ENCODE measurements at places on chromosomes 12 and 14.

- H3K36me3 ChIP-seq = peaks cover 6% of the 10 kb centered on the region
- H3K27me3 ChIP-seq = peaks cover 2% of the 10 kb centered on the region
- H3K27ac ChIP-seq = no peak overlapping the region
- H3K4me3 ChIP-seq = no peak overlapping the region
- H3K4me1 ChIP-seq = peaks cover 5% of the 10 kb centered on the region
Observed at GRCh38 chr14:55807881-55808379, 227.9 kb downstream of the KTN1 start.

DNA sequence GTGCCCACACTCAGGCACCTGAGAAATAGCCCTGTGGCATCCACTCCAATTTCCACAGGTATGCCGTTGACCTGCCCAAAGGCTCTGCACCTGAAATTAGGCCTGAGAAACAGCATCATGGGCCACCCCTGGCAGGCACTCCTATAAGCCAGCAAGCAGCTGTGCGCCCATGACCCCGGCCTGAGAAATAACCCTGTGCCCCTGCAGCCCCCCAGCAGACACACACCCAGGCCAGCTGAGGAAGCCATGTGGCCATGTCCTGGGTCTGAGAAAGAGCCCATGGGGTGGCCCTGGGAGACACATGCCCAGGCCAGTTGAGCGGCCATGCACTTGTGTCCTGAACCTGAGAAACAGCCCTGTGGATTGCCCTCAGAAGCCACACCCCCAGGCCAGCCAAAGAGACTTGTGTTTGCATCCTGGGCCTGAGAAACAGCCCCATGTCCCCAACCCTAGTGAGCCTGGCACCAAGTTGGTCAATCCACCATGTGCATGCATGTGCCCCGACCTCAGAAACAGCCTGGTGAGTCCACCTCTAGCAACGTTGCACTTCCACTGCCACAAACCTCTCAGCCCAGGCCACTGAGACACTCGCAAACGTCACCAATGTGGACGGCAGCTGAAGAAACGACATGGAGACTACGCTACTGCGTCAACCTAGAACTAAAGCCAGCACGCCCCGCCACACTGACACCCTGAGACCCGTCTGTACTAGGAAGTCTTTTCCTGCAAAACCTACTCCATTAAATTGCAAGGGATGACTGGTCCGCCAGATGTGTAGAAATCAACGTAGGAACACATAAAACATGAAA, 411.9 kb downstream of the TMEM121 start:
- DNase-seq = no peak
- no peaks in the 10 kb centered on the region for H3K4me1 ChIP-seq
- H3K27ac ChIP-seq = no peak overlapping the region
- peaks cover 4% of the 10 kb centered on the region for H3K36me3 ChIP-seq
- no peaks in the 10 kb centered on the region for H3K27me3 ChIP-seq

- H3K4me1 ChIP-seq = no peaks in the 10 kb centered on the region
- H3K27me3 ChIP-seq = peaks cover 29% of the 10 kb centered on the region
- no peak overlapping the region for H3K27ac ChIP-seq
- peaks cover 5% of the 10 kb centered on the region for H3K36me3 ChIP-seq
- no peak for DNase-seq
Observed at GRCh38 chr12:21745258-21745657, 29.2 kb downstream of the KCNJ8 start.

DNA sequence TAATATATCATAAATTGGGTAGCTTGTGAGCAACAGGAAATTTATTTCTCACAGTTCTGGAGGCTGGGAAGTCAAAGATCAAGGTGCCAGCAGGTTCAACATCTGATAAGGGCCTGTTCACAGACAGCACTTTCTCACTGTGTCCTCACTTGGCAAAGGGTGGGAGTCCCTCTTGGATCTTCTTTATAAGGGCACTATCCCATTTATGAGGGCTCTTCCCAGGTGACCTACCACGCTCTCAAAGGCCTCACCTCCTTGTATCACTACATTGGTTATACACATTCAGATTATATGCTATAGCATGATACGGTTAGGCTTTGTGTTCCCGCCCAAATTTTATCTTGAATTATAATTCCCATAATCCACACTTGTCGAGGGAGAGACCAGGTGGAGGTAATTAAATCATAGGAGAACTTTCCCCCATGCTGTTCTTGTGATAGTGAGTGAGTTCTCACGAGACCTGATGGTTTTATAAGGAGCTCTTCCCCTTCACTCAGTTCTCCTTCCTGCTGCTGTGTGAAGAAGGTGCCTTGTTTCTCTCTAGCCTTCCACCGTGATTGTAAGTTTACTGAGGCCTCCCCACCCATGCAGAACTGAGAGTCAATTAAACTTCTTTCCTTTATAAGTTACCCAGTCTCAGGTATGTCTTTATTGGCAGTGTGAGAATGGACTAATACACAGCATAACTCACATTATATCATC, 19.2 kb upstream of the LRIG3 start:
- DNase-seq = no peak
- H3K4me1 ChIP-seq = peaks cover 31% of the 10 kb centered on the region
- no peaks in the 10 kb centered on the region for H3K36me3 ChIP-seq

DNA sequence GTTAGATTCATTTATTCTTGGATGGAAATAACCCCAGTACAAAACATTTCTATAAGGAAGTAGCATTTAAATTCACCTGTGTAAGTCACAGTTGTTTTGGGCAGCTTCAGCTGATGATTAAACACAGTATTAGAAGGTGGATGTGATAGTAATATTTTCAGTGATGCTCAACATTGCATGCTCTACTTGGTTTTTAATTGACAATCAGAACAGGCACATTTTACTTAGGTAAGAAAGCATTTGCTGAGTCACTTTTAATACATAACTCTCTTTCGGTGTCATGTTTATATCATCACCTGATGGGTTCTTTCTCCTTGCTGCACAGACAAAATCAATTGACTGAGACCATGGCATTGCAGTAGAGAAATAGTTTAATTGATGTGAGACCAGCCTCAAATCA, 80.7 kb downstream of the CMAS start:
- H3K27me3 ChIP-seq = peaks cover 13% of the 10 kb centered on the region
- no peaks in the 10 kb centered on the region for H3K4me1 ChIP-seq
- no peak overlapping the region for H3K4me3 ChIP-seq
- peaks cover 5% of the 10 kb centered on the region for H3K36me3 ChIP-seq
- H3K27ac ChIP-seq = no peak overlapping the region

DNA sequence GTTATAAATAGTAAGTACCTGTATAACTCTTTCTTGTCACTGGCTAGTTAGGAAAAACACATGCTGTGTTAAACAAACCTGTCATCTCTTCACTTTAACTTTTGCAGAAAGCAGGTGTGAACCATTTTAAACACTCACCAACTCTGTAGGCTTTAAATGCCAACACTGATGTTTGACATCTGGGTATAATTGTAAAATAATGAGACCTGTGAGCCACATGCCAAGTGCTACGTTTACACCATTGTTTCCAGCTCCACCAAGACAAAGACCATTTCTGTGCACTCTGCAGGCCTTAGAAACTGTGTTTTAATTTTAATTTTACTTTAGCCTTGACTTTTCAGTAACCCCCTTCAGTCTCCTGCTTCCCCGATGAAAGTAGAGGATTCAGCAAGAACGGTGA, 11.0 kb downstream of the TPH2 start:
- peaks cover 35% of the 10 kb centered on the region for H3K27me3 ChIP-seq
- no peak for DNase-seq
- no peak overlapping the region for H3K27ac ChIP-seq
- H3K4me1 ChIP-seq = no peaks in the 10 kb centered on the region
- no peaks in the 10 kb centered on the region for H3K36me3 ChIP-seq

DNA sequence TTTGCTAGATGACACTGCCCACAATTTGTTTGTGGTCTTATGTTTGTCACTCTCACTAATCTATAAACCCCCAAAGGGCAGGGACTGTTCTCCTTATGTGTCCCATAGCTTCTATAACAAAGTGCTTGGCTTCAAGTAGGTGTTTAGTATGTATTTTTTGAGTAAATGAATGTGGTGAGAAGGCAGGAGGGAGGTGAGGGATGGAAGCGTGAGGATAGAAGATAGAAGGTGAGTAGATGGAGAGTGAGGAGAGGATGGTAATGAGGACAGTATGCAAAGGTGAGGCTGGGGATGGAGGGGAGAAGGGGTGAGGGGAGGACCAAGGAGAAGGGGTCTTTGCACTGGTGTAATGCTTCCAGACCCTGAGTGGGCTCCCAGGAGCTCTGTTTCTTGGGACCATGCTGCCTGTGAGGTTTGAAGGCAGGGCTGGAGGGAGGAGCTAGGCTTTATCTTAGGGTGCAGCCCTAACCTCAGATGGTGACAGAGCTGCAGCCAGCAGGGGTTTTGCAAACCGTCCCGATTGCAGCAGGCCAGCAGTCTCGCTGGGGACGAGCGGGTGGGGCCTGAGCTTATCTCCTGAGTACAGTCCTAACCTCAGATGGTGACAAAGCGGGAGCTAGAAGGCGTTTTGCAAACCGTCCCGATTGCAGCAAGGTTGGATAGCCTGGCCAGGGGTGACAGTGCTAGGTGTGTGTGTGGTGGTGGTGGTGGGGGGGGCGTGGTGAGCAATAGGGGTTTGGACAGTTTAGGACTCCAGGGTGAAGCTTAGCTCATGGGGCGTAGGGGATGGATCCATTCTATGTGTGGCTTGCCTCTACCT, 6.5 kb downstream of the CEBPE start:
- H3K36me3 ChIP-seq = no peaks in the 10 kb centered on the region
- DNase-seq = no peak
- no peak overlapping the region for H3K27ac ChIP-seq
- H3K27me3 ChIP-seq = no peaks in the 10 kb centered on the region

GRCh38 chr12:73935817-73936216, 601.8 kb upstream of the ATXN7L3B start:
- H3K4me3 ChIP-seq = no peak overlapping the region
- peaks cover 6% of the 10 kb centered on the region for H3K27me3 ChIP-seq
- DNase-seq = no peak
- H3K36me3 ChIP-seq = no peaks in the 10 kb centered on the region

GRCh38 chr12:7113389-7113871, 4.4 kb upstream of the C1RL start:
- H3K27me3 ChIP-seq = peaks cover 6% of the 10 kb centered on the region
- peak; percentile 57 for DNase-seq

- peaks cover 79% of the 10 kb centered on the region for H3K4me1 ChIP-seq
- no peak overlapping the region for H3K4me3 ChIP-seq
- H3K27ac ChIP-seq = peak overlapping the region; percentile 90
Observed at GRCh38 chr14:59274991-59275391, 86.5 kb downstream of the DAAM1 start.

GRCh38 chr12:122980183-122981035, at the start of gene ARL6IP4:
Gene ARL6IP4 (plus strand): TSS chr12:122980681. CDS start chr12:122981140, 459 bp downstream.
- peak within 1 kb of the TSS; percentile 90 for H3K4me3 ChIP-seq
- peaks cover 72% of the 10 kb centered on the region for H3K4me1 ChIP-seq
- peak within 1 kb of the TSS; percentile 84 for H3K27ac ChIP-seq
- no peaks in the 10 kb centered on the region for H3K27me3 ChIP-seq
- DNase-seq = no peak

GRCh38 chr14:87696485-87696884, 296.5 kb downstream of the GALC start:
- no peaks in the 10 kb centered on the region for H3K4me1 ChIP-seq
- no peak overlapping the region for H3K4me3 ChIP-seq
- no peaks in the 10 kb centered on the region for H3K27me3 ChIP-seq
- H3K27ac ChIP-seq = no peak overlapping the region
- no peaks in the 10 kb centered on the region for H3K36me3 ChIP-seq

GRCh38 chr14:83425706-83426105, 1892.1 kb upstream of the SEL1L start:
- H3K27me3 ChIP-seq = no peaks in the 10 kb centered on the region
- peaks cover 46% of the 10 kb centered on the region for H3K4me1 ChIP-seq
- no peak for DNase-seq
- H3K4me3 ChIP-seq = no peak overlapping the region
- H3K27ac ChIP-seq = no peak overlapping the region
- no peaks in the 10 kb centered on the region for H3K36me3 ChIP-seq

DNA sequence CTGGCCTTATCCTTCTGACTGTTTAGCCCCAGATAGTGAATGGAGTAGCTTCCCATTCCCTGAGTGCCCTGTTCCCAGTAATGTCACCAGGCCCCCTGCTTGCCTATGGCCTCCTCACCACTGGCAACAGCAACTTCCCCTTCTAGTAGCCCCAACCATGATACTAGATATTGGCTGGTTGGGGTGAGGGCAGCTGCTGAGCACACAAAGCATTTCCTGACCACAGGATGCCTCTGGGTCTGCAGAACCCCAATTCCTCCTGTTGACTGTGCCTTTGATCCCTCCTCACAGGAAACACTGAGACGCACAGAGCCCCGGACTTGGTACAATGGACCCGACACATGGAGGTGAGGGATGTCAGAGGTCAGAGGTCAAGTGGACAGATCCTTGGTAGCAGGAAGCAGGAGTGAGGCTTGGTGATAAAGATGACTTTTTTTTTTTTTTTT, 597 bp downstream of the SOAT2 start:
- no peak for DNase-seq
- H3K4me3 ChIP-seq = no peak overlapping the region

GRCh38 chr12:18421867-18422266, 160.5 kb downstream of the PIK3C2G start:
- H3K4me1 ChIP-seq = peaks cover 8% of the 10 kb centered on the region
- H3K27ac ChIP-seq = no peak overlapping the region
- H3K27me3 ChIP-seq = no peaks in the 10 kb centered on the region
- no peak for DNase-seq
- no peaks in the 10 kb centered on the region for H3K36me3 ChIP-seq
- no peak overlapping the region for H3K4me3 ChIP-seq

Data from chondrocyte (in vitro differentiated cells).